Epithelial cell of alveolus of lung (primary cell): ENCODE measurements at places on chromosomes 11 and 22. TPM values are rescaled to one million over a fixed set of nuclear protein-coding genes. Genes with fewer than 3 reads are reported as not detected.

The GTSE1 gene
- total RNA-seq, result 5.9 and 12.4 TPM in 2 replicates

The KCNJ5 gene
- not detected in 2 replicates for total RNA-seq

The SLC22A12 gene
- total RNA-seq, result not detected in 2 replicates

The MYBPC3 gene
- not detected in 2 replicates for total RNA-seq

The SCARF2 gene
- 26.1 and 65.1 TPM in 2 replicates for total RNA-seq

The APOL1 gene
- total RNA-seq, result 2.3 and 3.2 TPM in 2 replicates

The CARD10 gene
- 3.4 and 15.0 TPM in 2 replicates for total RNA-seq

The MOGAT2 gene
- not detected in 2 replicates for total RNA-seq

The VPS26B gene
- total RNA-seq, result 32.8 and 32.9 TPM in 2 replicates

The RNF121 gene
- total RNA-seq, result 27.2 and 29.1 TPM in 2 replicates

The PNPLA5 gene
- total RNA-seq, result not detected in 2 replicates

The MRGPRF gene
- 25.2 and 29.9 TPM in 2 replicates for total RNA-seq

The MS4A6E gene
- total RNA-seq, result not detected in 2 replicates

The OR6A2 gene
- total RNA-seq, result 0.24 TPM in 1 of 2 replicates, not detected in the other

The CABP2 gene
- total RNA-seq, result not detected in 2 replicates

The MPPED1 gene
- not detected in 2 replicates for total RNA-seq

The MS4A4E gene
- not detected in 2 replicates for total RNA-seq

The CHRM1 gene
- total RNA-seq, result not detected in 2 replicates

The SPON1 gene
- total RNA-seq, result 0.65 and 14.4 TPM in 2 replicates

The ADSL gene
- total RNA-seq, result 59.6 and 138 TPM in 2 replicates

The SLC25A22 gene
- 9.7 and 14.5 TPM in 2 replicates for total RNA-seq

The DLG2 gene
- 0.26 and 1.6 TPM in 2 replicates for total RNA-seq

The OR4A47 gene
- not detected in 2 replicates for total RNA-seq

The MICAL2 gene
- total RNA-seq, result 18.4 and 355 TPM in 2 replicates

The TRPC6 gene
- total RNA-seq, result 2.2 and 5.4 TPM in 2 replicates

The NAV2 gene
- total RNA-seq, result 4.3 and 10.6 TPM in 2 replicates

The GLYAT gene
- 0.13 TPM in 1 of 2 replicates, not detected in the other for total RNA-seq

The MCHR1 gene
- 0.13 TPM in 1 of 2 replicates, not detected in the other for total RNA-seq

The C22orf15 gene
- total RNA-seq, result 0.08 and 0.52 TPM in 2 replicates

The SLC15A3 gene
- 8.5 and 9.2 TPM in 2 replicates for total RNA-seq

The MPPED2 gene
- 0.13 and 0.48 TPM in 2 replicates for total RNA-seq

The MS4A1 gene
- total RNA-seq, result not detected in 2 replicates

The SYNGR1 gene
- total RNA-seq, result 6.5 and 6.7 TPM in 2 replicates

The CHADL gene
- total RNA-seq, result 0.26 and 0.80 TPM in 2 replicates

The MUC2 gene
- total RNA-seq, result not detected in 2 replicates

The C11orf65 gene
- total RNA-seq, result 0.52 and 1.0 TPM in 2 replicates
